ENCODE measurements at places on chromosomes 4 and X.

GRCh38 chr4:145535202-145535601 is 53.5 kb downstream of the SMAD1 start:
- no peak for DNase-seq

DNA sequence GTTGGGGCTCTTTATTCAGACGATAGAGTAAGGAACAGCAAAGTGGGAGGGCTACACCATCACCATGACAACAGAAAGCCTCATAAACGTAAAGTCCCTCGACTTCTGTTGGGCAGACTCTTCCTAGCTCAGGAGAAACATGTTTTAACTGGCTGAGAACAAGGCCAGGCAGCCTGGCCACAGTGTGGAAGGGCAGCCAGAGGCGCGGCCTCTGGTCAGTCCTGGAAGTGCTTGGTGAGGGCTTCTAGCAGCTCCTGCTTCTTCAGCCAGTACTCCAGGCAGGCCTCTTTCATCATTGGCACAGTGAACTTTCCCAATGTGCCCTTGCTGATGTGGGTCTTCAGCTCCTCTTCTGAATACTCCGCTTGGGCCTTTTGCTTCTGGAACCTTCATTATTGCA is 690.9 kb downstream of the PCDH19 start:
- no peak for DNase-seq

DNA sequence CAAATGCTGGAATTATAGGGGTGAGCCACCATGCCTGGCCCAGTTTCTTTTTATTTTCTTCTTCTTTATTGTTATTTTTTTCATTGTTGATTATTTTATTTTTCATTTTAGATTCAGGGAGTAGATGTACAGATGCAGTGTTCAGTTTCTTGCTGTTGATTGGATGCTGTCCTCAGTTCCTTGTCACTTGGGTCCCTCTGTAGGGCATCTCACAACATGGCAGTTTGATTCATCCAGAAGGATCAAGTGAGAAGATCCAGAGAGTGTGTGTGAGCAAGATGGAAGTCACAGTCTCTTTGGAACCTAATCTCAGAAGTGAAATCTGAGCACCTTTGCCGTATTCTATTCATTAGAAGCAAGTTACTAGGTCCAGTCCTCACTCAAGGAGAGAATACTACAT is 20.9 kb downstream of the HMGB3 start:
- DNase-seq: peak; percentile 4

- DNase-seq: peak; percentile 30
These were observed 8.5 kb downstream of the PTTG2 start for GRCh38 chr4:37968747-37969146.

- DNase-seq: no peak
These were observed 40.4 kb downstream of the GPC4 start for GRCh38 chrX:133374874-133375387.

DNA sequence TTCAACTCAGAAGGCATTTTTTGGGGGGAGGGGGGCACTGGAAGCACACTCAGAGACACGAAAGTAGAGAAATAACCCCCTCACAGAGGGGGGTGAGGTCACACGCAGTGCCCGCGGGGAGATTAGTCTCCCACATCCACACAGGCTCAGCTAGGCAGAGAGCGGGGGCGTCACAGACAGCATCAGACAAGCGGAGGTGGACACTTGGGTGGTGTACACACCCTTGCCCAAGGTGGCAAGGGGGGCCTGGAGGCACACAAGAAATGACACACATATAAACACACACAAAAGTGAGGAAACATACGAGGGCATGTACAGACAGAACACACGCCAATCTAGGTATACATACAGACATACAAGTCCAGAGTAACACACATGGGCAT is 637 bp upstream of the SYN1 start:
- DNase-seq: no peak

- no peak for DNase-seq
These were observed 1.1 kb upstream of the CHST7 start for GRCh38 chrX:46572340-46572936.

DNA sequence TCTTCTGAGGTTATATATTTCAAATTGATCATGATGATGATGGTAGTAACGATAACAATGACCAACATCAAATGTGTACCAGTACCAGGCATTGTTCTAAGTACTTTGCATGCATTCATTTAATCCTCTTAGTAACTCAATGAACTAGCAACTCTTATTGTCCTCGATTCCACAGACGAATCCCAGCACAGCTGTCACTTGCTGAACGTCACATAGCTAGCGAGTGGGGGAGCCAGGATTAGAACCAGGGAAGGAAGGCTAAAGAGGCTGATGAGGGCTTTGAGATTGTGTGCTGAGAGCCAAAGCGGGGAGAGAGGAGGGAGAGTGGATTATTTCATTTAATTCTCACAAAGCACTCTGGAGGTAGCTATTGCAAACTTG is 103.6 kb downstream of the PHOX2B start:
- no peak for DNase-seq

GRCh38 chrX:10022580-10023245 is 55.6 kb downstream of the CLDN34 start:
- peak; percentile 49 for DNase-seq

GRCh38 chrX:47226531-47227333 is 6.1 kb upstream of the USP11 start:
- no peak for DNase-seq

GRCh38 chr4:138407329-138407728 is 165.2 kb upstream of the SLC7A11 start:
- no peak for DNase-seq

DNA sequence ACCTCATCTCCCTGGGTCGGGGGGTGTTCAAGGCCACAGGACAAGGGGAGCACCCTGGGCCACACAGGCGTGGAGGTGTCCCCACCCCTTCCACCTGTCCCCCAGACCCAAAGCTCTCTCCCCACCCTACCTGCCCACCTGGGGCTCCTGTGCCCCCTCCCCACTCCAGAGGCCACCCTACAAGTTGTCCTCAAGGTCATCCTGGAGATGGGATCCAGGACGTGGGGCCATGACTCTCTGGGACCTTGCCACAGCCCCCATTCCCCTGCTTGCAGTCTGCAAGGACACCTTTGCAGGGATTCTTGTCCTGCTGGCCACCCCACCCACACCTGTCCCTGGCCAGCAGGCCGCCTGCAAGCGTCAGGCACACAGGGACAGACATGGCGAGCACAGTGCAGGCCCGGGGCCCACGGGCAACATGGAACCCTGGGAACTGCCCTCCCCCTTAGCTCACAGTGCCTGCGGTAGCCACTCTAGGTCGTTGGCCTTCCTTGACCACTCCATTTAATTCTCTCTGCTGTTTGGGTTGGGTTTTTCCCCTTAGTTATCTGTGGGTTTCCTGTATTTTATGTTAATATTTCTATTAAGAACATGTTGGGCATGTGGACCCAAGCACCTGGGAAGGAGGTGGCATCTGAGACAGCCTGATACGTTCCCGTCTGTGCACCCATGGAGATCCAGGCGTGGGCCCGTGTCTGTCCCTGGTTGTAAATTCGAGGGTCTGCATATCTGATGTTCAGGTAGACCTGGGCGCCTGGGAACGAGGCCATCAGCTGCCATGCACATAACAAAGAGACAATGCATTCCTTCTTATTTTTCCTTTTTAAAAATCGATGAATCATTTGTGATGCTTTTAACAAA is 197.5 kb downstream of the AFAP1 start:
- DNase-seq: no peak

- no peak for DNase-seq
These were observed 119.1 kb downstream of the TEX13A start for GRCh38 chrX:105101378-105101777.

- no peak for DNase-seq
These were observed 3.4 kb downstream of the AIFM1 start for GRCh38 chrX:130162094-130162735.

DNA sequence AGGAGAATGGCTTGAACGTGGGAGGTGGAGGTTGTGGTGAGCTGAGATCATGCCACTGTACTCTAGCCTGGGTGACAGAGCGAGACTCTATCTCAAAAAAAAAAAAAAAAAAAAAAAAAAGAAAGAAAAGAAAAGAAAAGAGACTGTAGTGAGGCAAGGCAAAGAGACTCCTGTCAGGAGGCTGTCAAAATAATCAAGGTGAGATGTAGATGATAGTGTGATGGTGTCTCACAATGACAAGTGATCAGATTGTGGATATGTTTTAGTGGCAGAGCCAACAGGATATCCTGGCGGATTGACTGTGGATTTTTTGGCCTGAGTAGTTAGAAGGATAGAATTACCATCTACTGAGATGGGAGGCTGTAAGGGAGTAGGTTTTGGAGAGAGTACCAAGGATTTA is 12.6 kb downstream of the TRPC5OS start:
- no peak for DNase-seq

DNA sequence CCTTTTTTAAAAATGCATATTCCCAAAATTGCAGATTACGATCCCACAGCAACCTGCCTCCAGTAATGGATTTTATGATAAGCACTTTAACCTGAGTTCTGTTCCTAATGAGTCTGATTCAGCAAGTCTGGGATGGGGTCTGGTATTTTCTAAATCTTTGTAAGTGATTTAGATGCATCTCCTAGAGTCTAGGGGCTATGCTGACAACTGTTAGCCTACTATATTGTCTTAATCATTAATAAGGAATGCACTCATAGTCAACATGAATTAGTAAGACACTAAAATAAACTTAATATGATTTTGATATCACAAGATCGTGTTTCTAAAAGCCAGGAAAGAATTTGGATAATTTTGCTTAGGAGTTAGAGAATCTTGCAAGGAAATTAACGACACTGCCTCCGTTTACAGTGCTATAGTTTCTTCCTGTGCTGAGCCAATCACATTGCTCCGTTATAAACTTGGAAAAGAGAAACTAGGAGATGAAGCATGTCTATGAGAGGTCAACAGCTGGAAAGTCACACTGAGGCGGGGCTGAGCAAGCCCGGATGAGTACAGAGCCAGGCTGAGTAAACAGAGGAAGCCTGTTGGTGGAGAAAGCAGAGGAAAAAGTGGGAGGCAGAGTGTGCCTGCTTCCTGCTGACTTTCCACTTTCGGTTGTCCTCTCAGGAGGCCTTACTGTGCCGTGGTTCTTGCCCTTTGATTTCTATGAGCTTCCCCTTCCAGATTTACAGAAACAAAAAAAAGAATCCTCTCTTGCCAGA is 5.4 kb downstream of the SCARB2 start:
- peak; percentile 83 for DNase-seq

DNA sequence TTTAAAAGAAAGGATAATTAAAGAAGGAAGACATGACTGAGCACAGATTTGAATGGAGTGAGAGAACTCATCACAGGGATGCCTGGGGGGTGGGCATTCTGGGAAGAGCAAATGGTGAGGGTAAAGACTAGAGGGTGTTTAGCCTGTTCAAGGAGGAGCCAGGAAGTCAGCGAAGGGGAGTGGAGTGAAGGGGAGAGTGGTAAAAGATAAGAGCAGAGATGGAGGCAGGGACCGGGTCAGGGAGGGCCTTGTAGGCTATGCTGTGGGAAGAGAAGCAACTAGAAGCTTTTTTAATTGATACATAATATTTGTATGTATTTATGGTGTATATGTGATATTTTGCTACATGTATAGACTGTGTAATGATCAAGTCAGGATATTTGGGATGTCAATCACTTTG is 2.2 kb upstream of the VGLL1 start:
- DNase-seq: no peak

DNA sequence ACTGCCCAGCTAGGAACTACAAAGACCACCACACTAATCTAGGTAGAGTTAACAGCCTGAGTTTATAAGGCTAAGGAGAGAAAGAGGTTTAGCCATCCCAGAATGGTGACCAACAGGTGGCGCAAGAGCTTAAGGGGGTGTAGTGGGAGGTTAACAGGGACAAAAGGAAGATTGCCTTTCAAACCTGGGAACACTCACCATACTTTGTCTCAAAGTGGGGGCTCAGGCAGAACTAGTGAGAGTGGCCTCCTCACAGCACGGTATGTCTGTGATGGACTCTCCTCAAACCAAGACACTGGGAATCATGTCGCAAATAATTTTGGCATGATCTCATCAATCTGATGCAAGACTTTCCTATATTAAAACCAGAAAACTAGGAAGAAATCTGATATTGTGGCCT is 23.4 kb downstream of the CCNI start:
- peak; percentile 78 for DNase-seq

DNA sequence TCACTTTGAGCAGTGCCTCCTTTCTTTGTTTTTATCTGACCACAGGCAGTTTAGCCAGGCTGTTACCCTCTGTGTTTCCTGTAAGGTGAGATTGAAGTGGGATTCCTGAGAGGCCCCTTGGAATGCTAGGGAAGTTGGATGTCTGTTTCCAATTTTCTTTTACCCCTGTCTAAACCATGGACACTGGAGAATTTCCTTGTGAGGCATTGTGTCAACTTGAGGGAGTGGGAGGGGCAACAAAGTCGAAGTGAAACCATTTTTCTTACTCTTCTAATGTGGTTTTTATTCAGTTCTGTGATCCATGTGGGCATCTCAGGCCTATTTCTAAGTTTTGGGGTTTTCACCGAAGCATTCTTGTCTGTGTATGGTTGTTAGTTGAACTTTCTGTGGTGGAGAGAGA is 296.1 kb upstream of the UGT8 start:
- peak; percentile 60 for DNase-seq
